Lung microvascular endothelial cell (primary cell): ENCODE measurements at places on chromosomes 2 and 18. TPM values are rescaled to one million over a fixed set of nuclear protein-coding genes. Genes with fewer than 3 reads are reported as not detected.

The NEUROD1 gene
- total RNA-seq, result not detected in 2 replicates

The OR6B2 gene
- total RNA-seq, result not detected in 2 replicates

The GPR75 gene
- total RNA-seq, result 0.65 and 1.4 TPM in 2 replicates

The PRPF40A gene
- total RNA-seq, result 69.4 and 79.8 TPM in 2 replicates

The REG3G gene
- total RNA-seq, result not detected in 2 replicates

The GALNT5 gene
- under 0.01 TPM in 1 of 2 replicates, not detected in the other for total RNA-seq

The LIMS3 gene
- 5.4 and 15.5 TPM in 2 replicates for total RNA-seq
